Naive thymus-derived CD8-positive, alpha-beta T cell (primary cell): ENCODE measurements at places on chromosomes 1 and 21. TPM values are rescaled to one million over a fixed set of nuclear protein-coding genes. Genes with fewer than 3 reads are reported as not detected.
A peak's percentile ranks its signal among the peaks of the same experiment; 100 is the strongest.

Gene GNL2
- 60.9 TPM for polyA plus RNA-seq

Gene MPZ
- not detected for polyA plus RNA-seq

Gene ASCL5
- not detected for polyA plus RNA-seq

Gene SPRR2B
- polyA plus RNA-seq, result not detected

Gene RNF186
- polyA plus RNA-seq, result not detected

Gene APOBEC4
- not detected for polyA plus RNA-seq

Gene DNAJC6
- polyA plus RNA-seq, result not detected

Gene NMNAT2
- not detected for polyA plus RNA-seq

GRCh38 chr21:43015906-43016540 lies 41.7 kb downstream of the PKNOX1 start:
- no peak for DNase-seq
- no peaks in the 10 kb centered on the region for H3K4me1 ChIP-seq
- H3K27ac ChIP-seq, result no peak overlapping the region
- H3K36me3 ChIP-seq, result peaks cover 27% of the 10 kb centered on the region
- H3K27me3 ChIP-seq, result no peaks in the 10 kb centered on the region
- H3K4me3 ChIP-seq, result no peak overlapping the region

- H3K4me3 ChIP-seq, result no peak overlapping the region
- no peak for DNase-seq
- H3K27ac ChIP-seq, result peak overlapping the region; percentile 11
- H3K36me3 ChIP-seq, result no peaks in the 10 kb centered on the region
- no peaks in the 10 kb centered on the region for H3K27me3 ChIP-seq
Observed at GRCh38 chr1:35454616-35455015, 102.6 kb downstream of the KIAA0319L start.

DNA sequence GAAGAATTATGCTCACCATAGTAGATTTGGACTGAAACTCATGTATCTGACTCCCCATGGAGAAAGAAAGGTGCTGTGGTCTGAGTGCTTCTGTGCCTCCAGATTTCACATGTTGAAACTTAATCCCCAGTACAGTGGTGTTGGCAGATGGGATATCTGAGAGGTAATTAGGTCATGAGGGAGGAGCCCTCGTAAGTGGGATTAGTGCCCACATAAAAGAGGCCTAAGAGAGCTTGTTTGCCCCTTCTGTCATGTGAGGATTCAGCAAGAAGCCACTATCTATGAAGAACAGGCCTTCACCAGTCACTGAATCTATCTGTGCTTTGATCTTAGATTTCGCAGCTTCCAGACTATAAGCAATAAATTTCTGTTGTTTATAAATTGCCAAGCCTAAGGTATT lies 150.1 kb downstream of the PLPP3 start:
- no peak for DNase-seq
- H3K4me3 ChIP-seq, result no peak overlapping the region
- H3K4me1 ChIP-seq, result no peaks in the 10 kb centered on the region
- H3K27ac ChIP-seq, result no peak overlapping the region
- H3K36me3 ChIP-seq, result no peaks in the 10 kb centered on the region

DNA sequence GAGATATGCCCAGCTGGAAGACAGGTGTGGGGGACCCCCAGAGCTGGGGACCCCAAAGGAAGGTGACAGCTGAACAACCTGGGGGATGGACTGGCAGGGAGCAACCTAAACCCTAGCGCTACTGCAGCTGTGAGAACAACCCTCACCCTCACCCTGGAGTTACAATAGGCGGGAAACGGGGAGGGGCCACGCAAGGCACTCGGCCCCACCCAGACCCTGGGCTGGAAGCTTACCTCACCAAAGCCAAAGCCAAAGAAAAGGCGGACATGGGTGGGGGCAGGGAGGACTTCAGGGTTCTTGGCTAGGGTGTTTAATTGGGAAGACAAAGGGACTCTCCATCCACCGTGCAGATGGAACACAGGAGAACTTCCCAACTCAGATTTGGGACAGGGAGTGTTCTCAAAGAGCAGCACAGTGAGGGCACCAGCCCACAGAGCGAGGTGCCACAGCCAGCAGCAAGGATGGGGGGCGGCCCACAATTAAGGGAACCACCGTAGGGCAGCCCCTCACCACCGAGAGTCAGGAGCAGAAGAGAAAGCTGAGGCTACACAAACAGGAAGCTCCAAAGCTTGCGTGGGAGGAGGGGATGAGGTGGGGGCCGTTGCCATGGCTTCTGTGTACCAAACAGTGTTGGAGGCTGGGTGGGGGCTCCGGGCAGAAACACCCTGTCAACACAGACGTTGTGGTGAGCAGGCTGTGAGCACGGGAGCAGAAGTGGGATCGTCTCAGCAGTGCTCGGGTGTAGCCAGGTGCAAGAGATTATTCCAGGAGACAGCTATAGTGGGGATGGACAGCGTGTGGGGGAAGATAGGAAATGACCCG lies 1.9 kb downstream of the TAGLN2 start:
- peak; percentile 95 for DNase-seq
- H3K4me3 ChIP-seq, result peak overlapping the region; percentile 85
- H3K27ac ChIP-seq, result peak overlapping the region; percentile 100
- peaks cover 5% of the 10 kb centered on the region for H3K27me3 ChIP-seq

DNA sequence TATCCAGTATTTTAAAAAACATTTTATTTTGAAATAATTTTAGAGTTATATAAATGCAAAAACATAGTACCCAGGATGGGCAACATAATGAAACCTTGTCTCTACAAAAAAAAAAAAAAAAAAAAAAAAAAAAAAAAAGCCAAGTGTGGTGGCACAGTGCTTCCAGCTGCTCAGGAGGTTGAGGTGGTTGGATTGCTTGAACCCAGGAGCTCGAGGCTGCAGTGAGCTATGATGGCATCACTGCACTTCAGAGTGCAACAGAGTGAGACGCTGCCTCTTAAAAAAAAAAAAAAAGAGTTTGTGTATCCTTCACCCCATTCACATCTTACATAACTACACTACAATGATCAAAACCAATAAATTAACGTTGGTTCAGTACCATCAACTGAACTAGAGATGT lies 115.6 kb upstream of the KIF26B start:
- H3K27ac ChIP-seq, result no peak overlapping the region
- DNase-seq, result no peak
- H3K27me3 ChIP-seq, result no peaks in the 10 kb centered on the region

- H3K4me1 ChIP-seq, result peaks cover 27% of the 10 kb centered on the region
- peak overlapping the region; percentile 93 for H3K4me3 ChIP-seq
- no peaks in the 10 kb centered on the region for H3K36me3 ChIP-seq
- no peak for DNase-seq
Observed at GRCh38 chr21:45974073-45975019, 7.2 kb upstream of the COL6A1 start.

- H3K36me3 ChIP-seq, result peaks cover 10% of the 10 kb centered on the region
- peaks cover 3% of the 10 kb centered on the region for H3K27me3 ChIP-seq
- peak overlapping the region; percentile 92 for H3K4me3 ChIP-seq
- peak overlapping the region; percentile 63 for H3K27ac ChIP-seq
- DNase-seq, result peak; percentile 17
Observed at GRCh38 chr1:208988811-208989222, 594.7 kb upstream of the CAMK1G start.

- H3K4me1 ChIP-seq, result peaks cover 14% of the 10 kb centered on the region
- no peaks in the 10 kb centered on the region for H3K27me3 ChIP-seq
- no peak overlapping the region for H3K4me3 ChIP-seq
- H3K27ac ChIP-seq, result no peak overlapping the region
- DNase-seq, result no peak
- no peaks in the 10 kb centered on the region for H3K36me3 ChIP-seq
Observed at GRCh38 chr1:36115931-36116330, 9.1 kb downstream of the COL8A2 start.
